ENCODE measurements at places on chromosomes 16 and 17.

- no peak for DNase-seq
Measured at GRCh38 chr17:69103557-69104233, 38.0 kb downstream of the ABCA6 start.

DNA sequence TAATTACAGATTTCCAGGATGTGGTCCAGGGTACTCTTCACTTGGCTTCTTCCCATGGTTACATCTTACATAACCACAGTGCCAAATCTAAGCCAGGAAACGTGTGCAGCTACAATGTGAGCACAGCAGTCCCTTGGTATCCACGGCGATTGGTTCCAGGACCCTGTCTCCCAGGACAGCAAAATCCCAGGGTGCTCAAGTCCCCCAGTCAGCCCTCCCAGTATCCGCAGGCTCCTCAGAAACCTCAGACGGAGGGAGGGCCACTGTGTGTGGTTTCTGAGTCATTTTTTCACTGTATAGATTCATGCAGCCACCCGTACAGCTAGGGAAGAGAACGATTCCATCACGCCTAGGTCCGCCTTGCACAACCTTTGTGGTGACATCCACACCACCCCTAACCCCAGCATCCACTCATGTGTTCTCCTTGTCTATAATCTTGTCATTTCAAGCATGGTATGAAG lies 11.1 kb upstream of the ATP2C2 start:
- no peak for DNase-seq

DNA sequence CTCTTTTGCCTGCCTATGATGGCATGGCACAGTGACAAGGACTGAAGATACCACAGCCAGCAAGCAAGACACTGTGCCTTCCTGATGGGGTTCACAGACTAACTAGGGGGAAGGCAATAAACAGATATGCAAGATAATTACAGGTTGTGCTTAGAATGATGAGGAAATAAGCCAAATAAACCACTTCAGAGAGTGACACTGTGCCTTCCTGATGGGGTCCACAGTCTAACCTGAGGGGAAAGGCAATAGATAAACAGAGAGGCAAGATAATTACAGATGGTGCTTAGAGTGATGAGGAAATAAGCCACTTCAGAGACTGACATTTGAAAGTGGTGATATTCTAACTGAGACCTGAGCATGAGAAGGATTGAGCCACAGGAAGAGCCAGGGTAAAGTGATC lies 84.2 kb downstream of the HS3ST2 start:
- no peak for DNase-seq

DNA sequence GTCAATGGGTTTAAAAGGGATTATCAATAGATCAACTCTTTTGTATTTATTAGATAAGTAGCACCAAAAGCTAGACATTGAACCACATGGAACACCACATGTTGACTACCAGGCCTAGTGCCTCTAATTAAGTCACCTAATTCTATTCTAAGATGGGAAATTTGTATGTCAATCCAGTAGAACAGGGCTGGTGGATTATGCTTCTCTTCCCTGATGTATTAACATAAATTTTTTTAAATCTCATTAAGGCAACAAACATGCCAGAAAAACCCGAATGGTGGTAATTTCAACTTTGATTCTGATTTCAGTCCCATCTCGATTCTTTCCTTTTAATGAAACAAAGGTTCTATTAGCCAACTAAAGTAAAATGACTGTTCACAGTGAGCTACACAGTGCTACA lies 92.6 kb downstream of the KANSL1 start:
- no peak for DNase-seq

- DNase-seq = no peak
Measured at GRCh38 chr16:57066625-57067024, 25.8 kb upstream of the CPNE2 start.

DNA sequence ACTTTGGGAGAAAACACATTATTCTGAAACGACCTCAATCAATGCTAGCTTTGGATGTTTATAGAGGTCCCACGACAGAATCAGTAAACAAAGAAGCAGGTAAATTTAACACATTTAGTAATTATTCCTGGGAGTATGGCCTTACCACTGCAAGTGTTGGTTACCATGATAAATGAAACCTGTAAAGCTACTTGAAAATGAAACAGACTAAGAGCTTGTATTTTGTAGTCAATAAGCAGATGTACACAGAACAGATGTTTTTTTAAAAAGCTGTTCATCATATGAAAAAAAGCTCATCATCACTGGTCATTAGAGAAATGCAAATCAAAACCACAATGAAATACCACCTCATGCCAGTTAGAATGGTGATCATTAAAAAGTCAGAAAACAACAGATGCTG lies 295.3 kb upstream of the XYLT1 start:
- no peak for DNase-seq

DNA sequence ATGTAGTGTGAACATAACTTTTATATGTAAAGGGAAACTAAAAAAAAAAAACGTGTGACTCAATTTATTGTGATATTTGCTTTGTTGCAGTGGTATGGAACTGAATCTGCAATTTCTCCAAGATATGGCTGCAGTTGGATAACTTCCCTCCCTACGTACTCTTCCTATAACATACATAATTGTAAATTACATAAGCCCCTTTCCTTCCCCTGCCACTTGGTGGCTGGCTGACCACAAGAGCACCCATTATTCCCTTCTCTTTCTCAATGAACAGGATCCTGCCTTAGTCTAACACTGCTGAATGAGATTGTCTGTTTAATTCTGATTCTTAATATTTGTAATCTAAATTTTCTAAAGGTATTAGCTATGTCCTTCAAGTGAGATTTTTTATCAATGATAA lies 27.8 kb downstream of the CCL4 start:
- DNase-seq = no peak

DNA sequence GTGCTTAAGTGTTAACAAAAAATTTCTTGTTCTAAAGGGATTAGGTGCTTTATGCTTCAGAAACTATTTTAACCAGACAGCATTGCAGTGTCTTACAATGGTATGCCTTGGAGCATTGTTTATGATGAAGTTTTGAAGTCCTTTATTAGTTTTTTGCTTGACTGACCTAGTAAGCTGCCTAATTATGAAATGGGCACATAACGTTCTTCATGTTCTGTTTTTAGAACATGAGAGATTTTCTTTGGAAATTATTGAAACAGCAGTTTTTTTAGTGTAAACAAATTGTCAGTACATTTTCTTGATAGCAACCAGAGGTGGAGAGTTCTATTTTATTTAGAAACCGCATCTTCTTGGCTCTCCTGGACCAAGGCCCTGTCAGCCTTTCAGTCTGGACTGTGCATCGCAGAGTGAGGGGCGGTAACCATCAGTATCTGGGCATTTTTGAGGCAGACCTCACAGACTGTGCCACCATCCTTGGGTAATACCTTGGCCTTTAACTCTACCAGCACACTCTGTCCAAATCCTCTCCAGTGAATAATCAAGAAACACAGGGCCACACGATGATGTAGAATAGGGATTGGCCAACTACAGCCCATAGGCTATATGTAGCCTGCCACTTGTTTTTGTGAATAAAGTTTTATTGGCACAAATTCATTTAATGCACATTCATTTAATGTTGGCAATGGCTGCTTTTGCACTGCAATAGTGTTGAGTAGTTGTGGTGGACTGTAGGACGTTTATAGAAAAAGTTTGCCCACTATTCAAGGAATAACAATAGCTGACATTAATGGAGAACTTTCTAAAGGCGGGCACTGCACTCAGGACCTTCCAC lies 81.1 kb downstream of the VPS35L start:
- DNase-seq = no peak

DNA sequence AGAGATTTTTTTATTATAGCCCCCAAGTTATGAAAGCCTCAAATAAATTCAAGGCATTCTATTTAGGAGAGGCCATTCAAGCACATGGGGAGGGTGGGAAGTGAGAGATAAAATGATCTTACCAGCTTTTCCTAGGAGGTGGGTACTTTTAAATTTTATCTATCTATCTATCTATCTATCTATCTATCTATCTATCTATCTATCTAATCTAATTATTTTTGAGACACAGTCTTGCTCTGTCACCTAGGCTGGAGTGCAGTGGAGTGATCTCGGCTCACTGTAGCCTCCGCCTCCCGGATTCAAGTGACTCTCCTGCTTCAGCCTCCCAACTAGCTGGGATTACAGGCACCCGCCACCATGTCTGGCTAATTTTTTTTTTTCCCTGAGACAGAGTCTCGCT lies 182.3 kb downstream of the PARN start:
- no peak for DNase-seq

- no peak for DNase-seq
Measured at GRCh38 chr17:12395733-12396354, 269.8 kb upstream of the MYOCD start.

DNA sequence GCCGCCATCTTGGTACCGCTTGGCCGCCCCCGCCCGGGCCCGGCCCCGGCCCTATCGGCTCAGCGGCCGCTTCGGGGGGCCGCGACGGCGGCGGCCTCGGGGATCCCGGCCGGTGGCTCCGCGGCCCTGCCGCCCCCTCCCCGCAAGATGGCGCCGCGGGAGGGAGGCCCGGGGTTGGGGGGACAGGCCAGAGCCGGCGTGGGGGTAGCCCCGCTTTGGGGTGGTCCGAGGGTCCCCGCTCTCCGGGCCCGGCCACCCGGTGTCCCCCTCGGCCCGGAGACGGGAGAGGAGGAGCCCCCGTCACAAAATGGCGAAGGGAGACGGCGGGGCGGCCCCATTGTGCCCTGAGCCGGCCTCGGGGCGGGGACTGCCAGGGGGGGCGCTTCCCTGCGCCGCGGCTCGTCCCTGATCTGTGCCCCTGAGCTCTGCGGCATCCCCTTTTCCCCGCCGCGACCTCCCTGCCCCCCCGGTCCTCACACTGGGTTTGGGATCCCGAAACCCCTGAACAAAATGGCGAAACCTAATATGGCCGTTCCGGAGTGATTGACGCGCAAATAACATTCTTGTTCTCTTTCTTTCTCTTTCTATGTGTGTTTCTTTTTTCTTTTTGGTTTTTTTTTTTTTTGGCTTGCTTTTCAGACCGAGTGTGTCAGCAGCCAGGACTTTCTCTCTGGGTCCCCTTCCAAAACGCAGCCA lies 986 bp downstream of the HAPSTR1 start:
- peak; percentile 38 for DNase-seq

DNA sequence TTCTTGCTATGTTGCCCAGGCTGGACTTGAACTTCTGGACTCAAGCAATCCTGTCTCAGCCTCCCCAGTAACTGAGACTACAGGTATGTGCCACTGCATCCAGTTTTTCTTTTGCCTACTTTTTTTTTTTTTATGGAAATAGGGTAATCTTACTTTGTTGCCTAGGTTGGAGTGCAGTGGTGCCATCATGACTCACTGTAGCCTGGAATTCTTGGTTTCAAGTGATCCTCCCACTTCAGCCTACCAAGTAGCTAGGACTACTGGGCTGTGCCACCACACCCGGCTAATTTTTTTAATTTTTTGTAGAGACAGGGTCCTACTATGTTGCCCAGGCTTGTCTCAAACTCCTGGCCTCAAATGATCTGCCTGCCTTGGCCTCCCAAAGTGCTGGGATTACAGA lies 10.0 kb downstream of the LRRC36 start:
- no peak for DNase-seq

DNA sequence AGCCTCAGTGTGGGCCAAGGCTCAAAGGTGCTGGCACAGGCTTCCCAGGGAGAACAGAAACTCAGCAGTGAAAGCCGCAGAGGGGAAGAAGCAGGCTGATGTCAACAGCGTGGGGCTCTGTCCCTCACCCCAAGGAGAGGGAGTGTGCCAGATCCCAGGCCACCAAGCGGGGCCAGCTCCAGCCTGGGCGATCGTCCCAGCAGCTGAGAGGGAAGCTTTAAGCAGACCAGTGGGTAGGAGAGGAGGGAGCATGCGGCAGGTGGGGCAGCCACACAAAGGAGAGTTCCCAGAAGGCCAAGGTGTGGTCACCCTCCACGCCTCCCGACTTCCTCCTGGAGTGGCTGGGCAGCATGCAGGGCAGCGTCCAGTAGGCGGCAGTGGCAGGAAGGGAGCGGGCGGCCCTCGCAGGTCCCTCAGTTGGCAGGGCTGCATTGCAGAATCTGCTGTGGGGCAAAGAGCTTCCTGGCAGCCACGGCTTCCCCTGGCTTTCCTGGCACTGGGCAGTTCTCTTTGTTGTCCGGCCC lies 6.0 kb downstream of the SYNGR2 start:
- DNase-seq = no peak

DNA sequence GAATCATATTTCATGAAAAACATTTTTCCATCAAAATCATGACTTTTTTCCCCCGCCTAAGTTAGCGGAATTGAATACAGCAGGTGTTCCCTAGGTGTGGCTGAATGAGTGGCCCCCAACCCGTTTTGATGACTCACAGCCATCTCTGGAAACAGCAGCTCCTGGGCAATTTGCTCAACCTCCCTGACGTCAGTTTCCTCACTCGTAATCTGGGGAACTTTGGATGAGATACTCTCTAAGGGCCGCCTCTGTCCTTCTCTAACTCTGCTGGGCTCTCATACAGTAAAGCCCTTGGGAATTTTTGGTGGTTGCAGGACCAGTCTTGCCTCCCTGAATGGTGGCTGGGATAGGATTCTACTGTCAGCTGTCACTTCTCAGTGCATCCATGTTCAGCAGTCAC lies 11.6 kb upstream of the NTN1 start:
- DNase-seq = no peak

- peak; percentile 19 for DNase-seq
Measured at GRCh38 chr17:17682293-17682736, 1.1 kb downstream of the RAI1 start.

- no peak for DNase-seq
Measured at GRCh38 chr17:48915459-48916282, 7.5 kb downstream of the UBE2Z start.

GRCh38 chr17:35257208-35257659 lies 14.4 kb downstream of the SLFN5 start:
- no peak for DNase-seq

DNA sequence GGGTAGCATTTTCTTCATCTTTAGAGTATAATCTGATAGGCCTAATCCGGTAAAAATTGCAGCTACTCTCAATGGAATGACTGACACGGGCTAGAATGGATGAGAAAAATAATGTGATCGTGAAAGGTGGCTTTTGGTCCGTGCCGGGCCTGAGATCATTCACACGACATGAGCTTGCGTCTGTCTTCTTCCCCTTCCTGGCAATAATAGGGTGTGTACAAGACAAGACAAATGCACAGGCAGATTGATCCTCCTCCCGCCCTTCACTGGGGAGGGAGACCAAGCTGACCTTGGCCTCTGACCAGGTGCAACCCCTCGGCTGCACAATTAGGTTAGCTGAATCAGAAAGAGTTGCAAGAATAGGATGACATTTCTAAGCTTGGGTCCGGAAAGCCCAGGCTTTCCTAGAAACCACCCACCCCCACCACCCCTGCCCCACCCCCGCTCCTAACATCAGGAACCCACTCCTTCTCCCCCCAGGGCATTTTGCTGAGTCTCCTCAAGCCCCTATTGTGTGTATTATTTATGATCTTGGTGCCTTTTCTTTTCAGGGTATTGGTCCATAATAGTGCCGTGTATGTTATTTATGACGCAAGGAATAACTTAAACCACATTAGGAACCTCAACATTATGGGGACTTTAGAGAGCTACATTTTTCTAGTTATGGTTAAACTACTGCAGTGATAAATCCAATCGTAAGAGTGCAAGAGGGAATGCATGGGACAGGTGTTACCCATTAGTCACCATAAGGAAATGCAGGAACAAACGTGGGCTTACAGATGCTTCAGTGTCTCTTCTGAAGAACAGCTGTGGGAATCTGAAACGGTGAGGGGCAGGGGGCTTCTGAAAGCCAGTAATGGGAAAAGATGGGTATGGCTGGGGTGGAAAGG lies 540.1 kb upstream of the PSMD7 start:
- DNase-seq = no peak

- no peak for DNase-seq
Measured at GRCh38 chr17:63714550-63715277, 14.8 kb upstream of the LIMD2 start.

- DNase-seq = peak; percentile 72
Measured at GRCh38 chr16:66954097-66954659, 6.9 kb upstream of the CES3 start.

- DNase-seq = no peak
Measured at GRCh38 chr17:79627766-79628690, 17.2 kb upstream of the RBFOX3 start.

GRCh38 chr16:79874391-79874790 lies 273.9 kb upstream of the MAF start:
- no peak for DNase-seq

All from activated T-cell treated with anti-CD3 and anti-CD28 coated beads for 1 hour (primary cell).